Smooth muscle cell of bladder (primary cell): ENCODE measurements at places on chromosomes 2 and 18. TPM values are rescaled to one million over a fixed set of nuclear protein-coding genes. Genes with fewer than 3 reads are reported as not detected.

The CD226 gene
- 0.85 and 1.2 TPM in 2 replicates for total RNA-seq

The TGFA gene
- total RNA-seq: under 0.01 and 0.28 TPM in 2 replicates

The FSHR gene
- total RNA-seq: not detected in 2 replicates

The SLC9A4 gene
- total RNA-seq: under 0.01 TPM in 1 of 2 replicates, not detected in the other

The ANTXR1 gene
- total RNA-seq: 262 and 309 TPM in 2 replicates

The ANKRD62 gene
- not detected in 2 replicates for total RNA-seq

The HOXD4 gene
- total RNA-seq: under 0.01 and 0.18 TPM in 2 replicates

The SOCS6 gene
- 49.5 and 54.5 TPM in 2 replicates for total RNA-seq

The SRD5A2 gene
- total RNA-seq: not detected in 2 replicates

The CYS1 gene
- 2.0 TPM in 2 replicates for total RNA-seq

The NFATC1 gene
- 3.4 and 4.3 TPM in 2 replicates for total RNA-seq

The C2orf80 gene
- total RNA-seq: not detected in 2 replicates

The TNFRSF11A gene
- 0.09 and 0.14 TPM in 2 replicates for total RNA-seq

The TPGS2 gene
- 108 and 112 TPM in 2 replicates for total RNA-seq

The SAG gene
- total RNA-seq: not detected in 2 replicates

The PLB1 gene
- 1.00 and 1.4 TPM in 2 replicates for total RNA-seq

The TXNDC2 gene
- total RNA-seq: under 0.01 TPM in 2 replicates

The ZNF519 gene
- 1.7 and 2.1 TPM in 2 replicates for total RNA-seq

The RAPGEF4 gene
- total RNA-seq: 0.43 and 1.9 TPM in 2 replicates

The SGPP2 gene
- not detected in 2 replicates for total RNA-seq

The FAM168B gene
- total RNA-seq: 69.1 and 95.1 TPM in 2 replicates

The NDC80 gene
- total RNA-seq: 2.7 and 2.8 TPM in 2 replicates

The LCT gene
- total RNA-seq: not detected in 2 replicates

The TCF23 gene
- total RNA-seq: not detected in 2 replicates

The PNPT1 gene
- 13.4 and 19.7 TPM in 2 replicates for total RNA-seq

The SCN7A gene
- total RNA-seq: 0.09 and 0.14 TPM in 2 replicates

The IL37 gene
- not detected in 2 replicates for total RNA-seq

The AQP12A gene
- not detected in 2 replicates for total RNA-seq

The PARD3B gene
- 16.5 and 19.1 TPM in 2 replicates for total RNA-seq

The ABHD1 gene
- total RNA-seq: not detected in 2 replicates

The CIDEA gene
- 0.09 TPM in 1 of 2 replicates, not detected in the other for total RNA-seq

The OTOS gene
- total RNA-seq: not detected in 2 replicates

The UNC50 gene
- 50.8 and 68.7 TPM in 2 replicates for total RNA-seq

The UXS1 gene
- 27.4 and 37.2 TPM in 2 replicates for total RNA-seq

The ZDBF2 gene
- total RNA-seq: 15.3 and 16.8 TPM in 2 replicates

The ARHGAP28 gene
- 1.5 and 10.5 TPM in 2 replicates for total RNA-seq

The UGT1A9 gene
- under 0.01 TPM in 1 of 2 replicates, not detected in the other for total RNA-seq

The SLC8A1 gene
- total RNA-seq: 13.1 and 19.8 TPM in 2 replicates

The LGALSL gene
- 3.8 and 5.6 TPM in 2 replicates for total RNA-seq

The GRB14 gene
- 0.71 and 1.5 TPM in 2 replicates for total RNA-seq

The ASPRV1 gene
- total RNA-seq: 0.14 and 0.28 TPM in 2 replicates

The EPAS1 gene
- total RNA-seq: 42.0 and 55.2 TPM in 2 replicates

The PROC gene
- not detected in 2 replicates for total RNA-seq

The OSBPL1A gene
- total RNA-seq: 43.5 and 45.5 TPM in 2 replicates

The BCL11A gene
- 0.14 TPM in 1 of 2 replicates, not detected in the other for total RNA-seq

The COL4A3 gene
- under 0.01 and 0.18 TPM in 2 replicates for total RNA-seq

The CD207 gene
- not detected in 2 replicates for total RNA-seq

The SMYD5 gene
- 12.7 and 17.1 TPM in 2 replicates for total RNA-seq

The ZNF638 gene
- 98.2 and 118 TPM in 2 replicates for total RNA-seq

The RAB17 gene
- 0.14 and 0.28 TPM in 2 replicates for total RNA-seq

The LIMS4 gene
- total RNA-seq: 1.1 TPM in 2 replicates

The CNDP1 gene
- total RNA-seq: not detected in 2 replicates

The LOXL3 gene
- total RNA-seq: 34.4 and 57.5 TPM in 2 replicates

The GRHL1 gene
- 0.37 and 0.57 TPM in 2 replicates for total RNA-seq

The SCYGR4 gene
- 0.09 TPM in 1 of 2 replicates, not detected in the other for total RNA-seq

The KCNE4 gene
- total RNA-seq: 27.2 and 43.9 TPM in 2 replicates

The VWC2L gene
- total RNA-seq: under 0.01 TPM in 1 of 2 replicates, not detected in the other
